GM12892 (cell line): ENCODE measurements at places on chromosomes 6 and 20.

DNA sequence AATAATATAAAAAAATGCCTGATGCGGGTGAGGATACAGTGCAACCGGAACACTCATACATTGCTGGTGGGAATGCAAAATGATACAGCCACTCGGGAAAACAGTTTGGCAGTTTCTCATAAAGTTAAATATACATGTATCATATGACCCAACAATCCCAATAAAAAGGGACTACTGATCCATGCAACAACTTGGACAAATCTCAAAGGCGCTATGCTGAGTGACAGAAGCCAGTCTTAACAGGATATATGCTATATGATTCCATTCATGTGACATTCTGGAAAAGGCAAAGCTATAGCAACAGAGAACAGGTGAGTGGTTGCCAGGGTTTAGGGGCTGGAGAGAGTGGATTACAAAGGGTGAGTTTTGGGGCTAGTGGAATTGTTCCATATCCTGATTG is 170.2 kb upstream of the MLN start:
- no peak for DNase-seq

- DNase-seq = no peak
Observed at GRCh38 chr20:50273601-50274491, 83.2 kb downstream of the CEBPB start.

- no peak for DNase-seq
Observed at GRCh38 chr6:100482698-100483097, 18.0 kb upstream of the SIM1 start.

GRCh38 chr6:296151-297122 is 4.2 kb downstream of the DUSP22 start:
- DNase-seq = no peak

DNA sequence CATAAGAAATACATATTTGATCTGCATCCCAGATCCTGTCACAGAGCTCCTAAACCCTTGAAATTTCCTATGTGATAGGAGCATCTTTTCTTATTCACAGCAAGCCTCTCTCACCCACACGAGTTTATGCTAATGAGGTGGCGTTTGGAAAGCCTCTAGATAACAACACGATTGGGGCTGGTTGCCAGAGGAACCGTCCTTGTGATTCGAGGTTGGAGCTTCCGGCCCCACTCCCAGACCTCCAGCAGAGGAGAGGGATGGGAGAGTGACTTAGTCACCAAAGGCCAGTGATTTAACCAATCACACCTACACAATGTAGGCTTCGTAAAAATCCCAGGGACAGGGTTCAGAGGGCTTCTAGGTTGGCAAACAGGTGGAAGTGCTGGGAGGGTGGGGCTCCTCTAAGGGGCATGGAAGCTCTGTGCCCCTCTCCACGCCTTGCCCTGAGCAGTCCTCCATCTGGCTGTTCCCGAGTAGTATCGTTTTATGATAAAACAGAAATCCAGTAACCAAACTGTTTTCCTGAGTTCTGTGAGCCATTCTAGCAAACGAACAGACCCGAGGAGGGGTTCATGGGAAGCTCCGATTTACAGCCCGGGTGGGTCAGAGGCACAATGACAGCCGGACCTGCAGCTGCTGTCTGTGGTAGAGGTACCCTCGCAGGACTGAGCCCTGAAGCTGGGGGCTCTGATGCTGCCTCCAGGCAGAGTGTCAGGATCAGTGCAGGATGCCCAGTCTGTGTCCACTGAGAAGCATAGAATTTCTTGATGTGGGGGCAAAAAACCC is 238.1 kb upstream of the ARID1B start:
- no peak for DNase-seq

DNA sequence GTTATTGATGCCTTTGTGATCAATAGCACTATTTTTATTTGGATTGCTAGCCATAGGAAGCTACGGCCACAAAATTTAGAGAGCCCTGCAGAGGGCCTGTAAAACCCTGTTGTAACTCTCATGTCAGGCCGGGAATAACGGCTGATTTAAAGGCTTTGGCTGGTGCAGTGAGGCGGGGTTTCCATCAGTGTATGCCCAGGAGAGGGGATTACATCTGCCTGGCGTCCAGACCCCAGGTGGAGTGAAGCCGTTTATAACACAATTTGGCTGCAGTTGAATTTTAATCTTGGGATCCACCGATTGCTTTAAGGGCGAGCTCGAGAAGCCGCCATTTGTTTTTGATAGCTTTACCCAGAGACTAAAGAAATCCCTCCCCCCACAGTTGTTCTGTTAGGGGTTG is 29.1 kb upstream of the APCDD1L start:
- no peak for DNase-seq

DNA sequence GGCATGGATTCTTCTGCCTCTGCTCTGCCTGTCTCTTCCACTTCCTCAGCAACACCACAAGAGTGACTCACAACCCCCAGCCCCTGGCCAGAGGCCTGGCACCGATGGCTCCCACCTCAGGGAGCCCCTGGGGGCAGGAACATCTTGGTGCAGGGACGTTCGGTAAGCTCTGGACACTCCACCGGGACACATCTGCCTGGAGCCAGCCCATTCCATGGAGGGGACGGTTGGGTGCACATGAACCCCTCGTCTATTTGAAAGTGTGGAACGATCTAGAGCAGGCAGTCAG is 246.5 kb downstream of the ERMARD start:
- no peak for DNase-seq

GRCh38 chr6:112956696-112957535 is 609.8 kb downstream of the RFPL4B start:
- DNase-seq = no peak

DNA sequence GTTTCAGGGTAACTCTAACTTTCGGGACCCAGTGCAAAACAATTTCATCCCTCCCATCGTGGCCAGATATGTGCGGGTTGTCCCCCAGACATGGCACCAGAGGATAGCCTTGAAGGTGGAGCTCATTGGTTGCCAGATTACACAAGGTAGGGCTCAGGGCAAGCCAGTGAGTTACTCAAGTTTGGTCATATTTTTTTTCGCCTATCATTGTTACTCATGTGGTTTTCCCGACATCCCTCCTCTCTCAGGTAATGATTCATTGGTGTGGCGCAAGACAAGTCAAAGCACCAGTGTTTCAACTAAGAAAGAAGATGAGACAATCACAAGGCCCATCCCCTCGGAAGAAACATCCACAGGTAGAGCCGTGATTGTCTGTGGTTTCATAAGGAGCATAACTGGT is 58.2 kb downstream of the DCBLD1 start:
- no peak for DNase-seq

GRCh38 chr20:2606507-2607006 is 45.9 kb upstream of the NOP56 start:
- no peak for DNase-seq

DNA sequence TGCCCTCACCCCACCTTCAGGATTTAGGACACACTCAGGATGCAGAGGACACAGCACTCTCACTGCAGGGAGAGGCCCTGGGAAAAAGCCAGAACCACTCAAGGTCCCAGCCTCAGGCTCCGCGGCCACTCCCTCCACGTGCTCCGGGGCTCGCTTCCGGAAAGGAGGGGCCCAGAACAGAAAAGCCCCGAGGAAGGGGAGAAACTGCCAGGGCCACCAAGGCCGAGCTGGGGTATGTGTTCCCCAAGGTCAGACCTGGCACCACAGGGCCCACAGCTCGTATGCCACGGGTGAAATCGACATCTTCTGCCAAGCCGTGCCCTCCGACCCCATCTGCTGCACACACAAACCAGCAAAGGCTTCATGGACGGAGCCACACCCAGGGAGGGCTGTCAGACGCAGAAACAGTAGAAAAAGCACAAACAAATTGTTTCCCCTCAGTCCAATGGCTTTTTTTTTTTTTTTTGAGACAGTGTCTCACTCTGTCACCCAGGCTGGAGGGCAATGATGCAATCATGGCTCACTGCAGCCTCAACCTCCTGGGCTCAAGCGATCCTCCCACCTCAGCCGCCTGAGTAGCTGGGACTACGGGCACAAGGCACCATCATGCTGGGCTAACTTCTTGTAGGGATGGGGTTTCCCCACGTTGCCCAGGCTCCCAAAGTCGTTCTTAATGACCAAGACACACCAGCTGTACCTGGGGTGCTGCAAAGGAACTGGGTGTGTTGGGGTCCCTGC is 33.4 kb downstream of the SLC2A4RG start:
- DNase-seq = no peak
